Renal pelvis (tissue), 12 donors: ENCODE measurements at places on chromosomes 1 and 21.

- no peak for DNase-seq
These were observed 107.2 kb upstream of the WNT4 start for GRCh38 chr1:22249928-22250680.

DNA sequence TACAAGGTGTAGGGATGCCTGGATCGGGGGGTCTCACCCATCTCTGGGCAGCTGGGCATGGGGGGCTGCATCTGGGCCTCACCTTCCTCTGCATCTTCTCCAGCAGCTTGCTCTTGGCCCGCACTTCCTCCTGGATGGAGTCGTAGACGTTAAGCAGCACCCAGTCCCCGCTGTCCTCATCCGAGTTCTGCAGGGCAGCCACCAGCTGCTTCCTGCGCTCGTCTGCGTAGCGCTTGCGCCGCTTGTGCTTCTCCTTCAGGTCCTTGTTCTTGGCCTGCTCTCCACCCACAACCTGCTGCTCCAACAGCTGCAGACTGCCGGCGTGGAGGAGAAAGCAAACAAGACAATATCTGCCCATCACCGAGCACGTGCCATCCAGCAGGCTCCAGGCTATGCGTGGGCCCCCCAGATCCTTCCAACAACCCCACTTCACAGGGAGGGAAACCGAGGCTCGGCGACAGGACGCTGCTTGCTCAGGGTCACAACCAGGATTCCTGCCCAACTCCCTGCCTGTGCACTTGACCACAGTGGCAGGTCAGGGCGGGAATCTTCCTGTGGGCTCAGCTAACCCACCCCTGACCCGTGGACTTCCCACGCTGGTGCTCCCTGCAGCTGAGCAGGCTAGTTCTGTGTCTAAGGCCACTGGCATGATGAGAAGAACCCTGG, 21.5 kb upstream of the DDOST start:
- no peak for DNase-seq

DNA sequence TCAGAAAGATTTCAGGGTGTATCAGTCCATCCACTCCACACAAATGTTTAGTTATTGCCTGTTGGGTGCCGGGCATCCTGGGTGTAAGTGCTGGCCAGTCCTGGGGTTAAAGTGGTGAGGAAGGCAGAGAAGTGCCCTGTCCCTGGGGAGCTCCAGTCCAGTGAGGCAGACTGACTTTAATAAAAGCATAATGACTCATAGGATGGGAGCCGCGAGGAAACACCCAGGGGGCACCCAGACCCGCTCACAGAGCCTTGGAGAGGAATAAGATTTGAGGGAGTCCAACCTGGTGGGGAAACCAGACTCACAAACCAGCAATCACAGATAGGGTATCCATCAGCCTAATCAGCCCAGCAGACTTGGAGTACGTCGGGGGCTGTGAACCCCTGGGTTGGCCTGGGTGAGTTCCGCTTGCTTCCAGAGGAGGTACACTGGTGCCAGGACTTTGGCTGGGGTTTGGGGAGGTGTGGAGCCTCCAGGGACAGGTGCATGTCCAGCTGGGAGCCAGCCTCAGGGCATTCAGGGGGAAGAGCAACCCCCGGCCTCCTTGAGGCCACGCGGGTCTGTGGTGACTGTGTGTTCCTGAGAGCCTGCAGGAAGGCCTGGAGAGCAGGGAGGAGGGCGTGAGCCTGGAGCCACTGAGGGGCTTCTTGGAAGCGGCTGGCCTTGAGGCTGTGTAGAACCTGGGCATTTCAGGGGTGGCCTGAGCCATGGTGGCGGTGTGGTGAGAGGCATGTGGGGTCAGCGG, 3.7 kb downstream of the PEAR1 start:
- no peak for DNase-seq

DNA sequence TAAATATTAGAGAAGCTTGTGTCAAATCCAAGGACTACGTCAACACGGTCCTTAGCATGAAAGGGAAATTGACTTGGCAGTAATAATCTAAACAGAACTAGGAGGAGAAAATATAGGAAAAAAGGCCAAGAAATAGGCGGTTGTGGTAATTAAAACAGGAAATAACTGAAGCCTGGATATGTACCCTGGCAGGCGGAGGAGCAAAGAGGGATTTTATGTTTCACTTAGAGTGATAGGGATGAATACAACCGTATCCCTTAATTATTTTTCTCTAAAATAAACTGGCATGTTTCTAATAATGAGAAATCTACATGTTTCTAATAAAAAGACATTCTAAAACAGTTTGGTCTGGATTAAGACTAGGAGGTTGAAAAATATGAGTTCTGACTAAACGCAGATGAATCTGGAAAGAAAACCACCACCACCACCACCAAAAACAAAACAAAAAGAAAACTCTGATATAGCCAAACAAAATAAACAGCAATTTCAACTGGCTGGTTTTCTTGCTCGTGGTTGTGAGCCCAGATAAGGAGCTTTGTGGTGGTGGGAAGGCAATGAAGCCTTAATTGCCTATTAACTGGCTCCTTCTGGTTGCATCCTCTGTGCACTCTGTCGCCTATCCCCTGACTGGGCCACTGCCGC, 334.2 kb upstream of the SNX7 start:
- no peak for DNase-seq

- DNase-seq, result no peak
These were observed 230.3 kb upstream of the USP24 start for GRCh38 chr1:55445416-55445815.

DNA sequence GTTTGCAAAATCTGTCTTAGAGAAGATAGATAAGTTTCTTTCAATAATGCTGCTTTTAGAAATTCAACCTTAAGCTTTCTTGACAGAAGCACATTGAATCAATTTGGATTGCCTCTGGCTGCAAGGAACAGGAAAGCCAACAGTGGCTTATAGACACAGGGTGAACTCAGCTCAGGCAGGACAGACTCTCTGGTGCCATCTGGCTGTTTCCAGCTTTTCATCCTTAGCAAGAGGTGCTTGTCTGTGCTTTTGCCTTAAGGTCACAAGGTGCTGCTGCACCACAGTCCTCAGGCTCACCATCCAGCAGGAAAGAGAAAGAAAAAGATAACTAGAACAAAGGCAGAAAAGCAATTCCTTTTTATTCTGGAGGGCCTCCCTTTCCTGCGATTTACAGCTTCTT, 93.7 kb upstream of the ETS2 start:
- no peak for DNase-seq

GRCh38 chr1:22247527-22248245, 104.8 kb upstream of the WNT4 start:
- no peak for DNase-seq

DNA sequence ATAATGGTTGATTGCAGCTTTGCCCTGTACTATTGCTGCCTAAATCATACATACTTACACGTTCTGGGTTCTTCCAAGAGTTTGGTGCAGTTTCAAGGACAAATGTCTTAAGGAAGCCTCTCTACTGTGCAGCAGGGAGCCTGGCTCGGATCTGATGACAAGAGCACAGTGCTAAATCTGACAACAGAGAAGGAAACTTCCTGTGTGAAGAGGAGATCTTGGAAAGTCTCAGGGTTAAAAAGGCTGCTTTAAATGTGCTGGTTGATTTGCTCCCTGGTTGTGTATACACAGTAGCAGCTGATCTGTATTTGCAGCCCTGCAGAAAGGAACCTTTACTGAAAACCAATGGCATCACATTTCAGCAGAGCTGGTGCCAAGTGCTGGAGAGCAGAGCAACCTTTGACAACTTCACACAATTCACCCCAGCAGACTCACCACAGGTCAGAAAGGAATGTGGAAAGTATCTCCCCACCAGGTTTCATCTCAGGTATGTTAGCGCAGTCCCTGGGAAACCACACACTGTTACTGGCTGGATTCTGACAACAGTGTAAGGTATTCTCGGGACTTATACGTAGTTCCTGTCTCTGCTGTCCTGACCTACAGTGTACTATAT, 355.0 kb upstream of the ESRRG start:
- DNase-seq, result peak; percentile 46

DNA sequence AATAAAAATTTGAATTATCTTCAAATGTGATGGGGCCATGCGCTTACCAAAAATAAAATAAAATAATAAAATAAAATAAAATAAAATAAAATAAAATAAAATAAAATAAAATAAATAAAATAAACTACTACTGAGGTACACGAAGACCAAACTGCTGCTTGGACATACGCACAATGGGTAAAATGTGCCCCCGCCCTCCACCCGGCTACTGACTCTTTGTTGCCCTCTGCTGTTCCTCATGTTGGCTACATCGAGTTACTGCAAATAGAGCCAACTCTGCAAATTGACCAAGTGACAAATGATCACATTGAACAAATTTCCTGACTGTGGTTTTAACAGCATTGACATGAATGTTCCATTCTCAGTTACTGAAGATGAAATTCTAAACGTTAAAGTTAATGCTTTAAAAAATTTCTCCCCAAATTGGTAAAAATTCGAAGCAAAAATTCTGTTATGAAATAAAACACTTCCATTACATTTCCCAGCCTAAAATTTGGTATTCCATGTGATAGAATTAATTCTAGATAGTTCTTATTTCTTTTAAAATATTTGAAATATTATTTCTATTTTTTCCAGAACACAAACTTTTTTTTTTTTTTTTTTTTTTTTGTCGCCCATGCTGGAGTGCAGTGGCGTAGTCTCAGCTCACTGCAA, 18.8 kb upstream of the MAP1LC3C start:
- no peak for DNase-seq

- DNase-seq, result no peak
These were observed 1.1 kb downstream of the C1orf56 start for GRCh38 chr1:151048645-151049032.

DNA sequence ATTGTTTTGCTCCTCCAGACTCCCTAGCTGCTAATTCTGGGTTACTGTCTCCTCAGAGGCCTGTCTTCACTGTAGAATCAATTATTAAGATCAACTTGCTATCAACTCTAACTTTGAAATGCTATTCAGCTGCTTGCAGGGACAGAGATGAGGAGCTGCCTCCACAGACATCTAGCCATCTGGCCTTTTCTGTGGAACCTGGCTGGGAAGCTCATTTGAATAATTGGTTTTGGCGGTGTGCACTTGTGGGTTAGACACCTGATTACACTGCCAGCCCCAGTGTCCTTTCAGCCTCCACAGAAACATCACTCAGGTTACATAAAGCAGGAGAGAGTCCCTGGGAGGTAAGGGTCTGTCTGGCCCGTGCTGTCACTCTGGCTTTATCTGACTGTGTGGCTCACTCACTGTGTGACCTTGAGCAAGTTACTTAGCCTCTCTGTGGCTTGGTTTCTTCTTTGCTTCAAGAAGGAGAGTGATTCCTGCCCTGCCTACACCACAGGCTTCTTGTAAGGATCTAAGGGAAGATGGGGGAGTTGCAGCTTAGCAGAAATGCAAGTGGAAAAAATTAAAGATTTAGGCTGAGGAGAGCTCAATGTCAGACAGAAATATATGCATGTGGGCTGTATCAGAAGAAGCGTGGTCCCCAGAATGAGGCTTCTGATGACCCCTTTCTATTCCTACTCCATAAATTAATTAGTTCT, 131.6 kb downstream of the BEND5 start:
- no peak for DNase-seq

GRCh38 chr21:42493109-42494060, 2.6 kb downstream of the RSPH1 start:
- DNase-seq, result no peak

DNA sequence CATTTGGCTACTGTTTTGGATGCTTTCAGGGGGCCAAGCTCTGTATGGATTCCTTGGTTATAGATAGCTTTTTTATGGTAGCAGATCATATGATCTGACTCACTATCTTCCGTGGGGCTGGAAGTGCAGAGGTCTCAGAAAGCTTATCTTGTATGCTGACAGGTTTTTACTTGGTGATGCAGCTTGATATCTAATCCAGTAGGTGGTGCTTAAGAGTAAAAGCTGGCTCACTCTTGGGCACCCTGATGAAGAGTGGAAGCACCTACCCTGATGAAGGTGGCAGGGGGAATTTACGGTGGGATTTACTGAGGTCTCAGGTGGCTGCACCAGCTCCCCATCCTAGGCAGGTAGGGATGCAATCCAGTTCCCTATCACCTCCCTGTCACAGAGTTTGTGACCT, 151.2 kb downstream of the PTBP2 start:
- no peak for DNase-seq
